ENCODE measurements at places on chromosomes 3 and 15. TPM values are rescaled to one million over a fixed set of nuclear protein-coding genes. Genes with fewer than 3 reads are reported as not detected.

The ISL2 gene
- total RNA-seq = not detected

The DUOX1 gene
- total RNA-seq = not detected

The CPOX gene
- 24.5 TPM for total RNA-seq

The MYZAP gene
- total RNA-seq = 8.1 TPM

The FETUB gene
- total RNA-seq = not detected

The CFAP161 gene
- 0.65 TPM for total RNA-seq

DNA sequence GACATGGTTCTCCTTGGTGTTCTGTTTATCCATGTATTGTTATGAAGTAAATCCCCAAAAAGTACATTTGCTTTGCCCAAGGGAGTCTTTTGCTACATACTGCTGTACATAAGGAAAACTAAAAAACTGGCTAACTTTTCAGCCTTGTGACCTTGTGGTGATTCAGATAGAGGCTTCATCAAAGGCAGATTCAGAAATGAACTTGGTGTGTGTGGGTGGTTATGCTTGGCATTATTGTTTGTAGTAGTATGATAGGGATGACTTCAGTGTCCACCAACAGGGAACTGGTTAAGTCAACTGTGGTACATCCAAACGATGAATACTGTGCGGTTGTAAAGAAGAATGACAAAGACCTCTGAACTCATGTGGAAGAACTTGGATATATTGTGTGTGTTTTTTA, 75.6 kb upstream of the CHRNB4 start:
- DNase-seq = no peak

GRCh38 chr15:66587749-66588148, 22.0 kb upstream of the LCTL start:
- DNase-seq = peak; percentile 19

DNA sequence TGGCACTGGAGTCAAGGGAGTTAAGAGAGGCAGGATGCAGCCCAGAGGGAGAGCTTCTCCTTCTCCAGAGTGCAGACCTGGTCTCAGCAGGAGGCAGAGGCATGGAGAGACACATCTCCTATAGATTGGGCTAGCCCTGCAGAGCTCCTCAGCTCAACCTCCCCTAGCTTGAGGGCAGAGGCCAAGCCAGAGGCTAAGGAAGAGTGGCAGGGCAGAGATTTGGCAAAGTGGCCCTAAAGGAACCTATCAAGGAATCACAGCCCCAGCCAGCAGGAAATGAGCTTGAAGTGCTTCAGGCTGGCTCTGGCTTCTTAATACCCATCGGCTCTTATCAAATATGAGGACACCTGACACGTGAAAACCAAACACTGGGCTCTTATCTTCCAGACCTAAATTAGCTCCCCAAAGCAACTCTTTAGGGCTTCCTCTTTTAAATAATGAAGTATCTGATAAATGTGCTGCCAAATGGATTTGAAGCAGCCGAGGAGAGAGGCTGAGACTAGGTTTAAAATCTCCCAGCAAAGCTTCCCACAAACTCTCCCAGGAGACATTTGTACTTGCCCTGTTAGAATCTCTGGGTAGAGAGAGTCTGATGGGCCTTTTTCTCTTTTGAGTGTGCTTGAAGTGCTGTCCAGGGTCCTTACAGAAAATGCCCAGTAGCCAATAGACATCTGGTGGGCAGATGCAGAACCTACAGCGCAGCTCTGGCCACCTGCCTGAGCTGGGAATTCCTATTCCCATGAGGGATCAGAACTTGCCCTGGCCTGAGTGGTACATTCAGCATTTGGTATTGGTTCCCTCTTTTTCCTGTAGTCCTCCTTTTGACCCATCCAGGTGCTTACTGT, 271.4 kb downstream of the CLSTN2 start:
- no peak for DNase-seq

GRCh38 chr15:58805095-58805494, 34.0 kb downstream of the MINDY2 start:
- no peak for DNase-seq

DNA sequence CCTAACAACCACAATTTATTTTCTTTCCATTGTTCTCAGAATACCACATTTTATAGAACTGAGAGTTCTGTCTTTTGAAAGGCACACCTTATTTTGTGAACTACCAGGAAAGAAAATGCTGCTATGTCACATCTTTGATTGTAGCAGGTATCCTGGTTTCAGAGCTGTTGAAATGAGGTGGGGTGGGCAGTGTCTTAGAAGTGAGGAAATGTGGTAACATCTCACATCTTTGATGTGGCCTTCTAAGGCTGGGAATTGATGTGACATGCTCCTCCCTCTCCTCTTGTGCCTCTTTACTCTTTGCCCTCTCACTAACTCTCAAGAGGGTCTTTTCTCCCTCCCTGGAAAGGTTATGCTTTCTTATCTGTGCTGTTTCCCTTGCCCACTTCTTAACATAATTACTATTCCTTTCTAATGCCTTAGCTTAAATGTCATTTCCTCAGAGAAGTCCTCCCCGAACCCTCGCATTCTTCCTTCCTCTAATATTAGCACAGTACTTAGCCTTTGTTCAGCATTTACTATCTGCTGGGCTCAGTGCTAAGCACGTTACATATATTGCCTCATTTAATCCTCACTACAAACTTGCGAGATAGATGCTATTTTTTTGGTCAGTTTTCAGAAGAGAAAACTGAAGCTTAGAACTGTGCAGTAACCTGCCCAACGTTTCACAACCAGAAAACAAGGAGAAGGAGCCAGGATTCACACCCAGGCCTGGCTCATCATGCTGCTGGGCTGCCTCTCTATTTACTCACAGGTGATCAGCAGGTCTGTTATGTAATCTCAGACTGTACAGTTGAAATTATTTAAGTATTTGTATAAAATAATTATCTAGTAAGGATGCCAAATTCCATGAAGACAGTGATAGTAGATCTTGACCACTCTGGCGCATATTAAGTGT, 24.0 kb upstream of the SPTSSB start:
- no peak for DNase-seq

DNA sequence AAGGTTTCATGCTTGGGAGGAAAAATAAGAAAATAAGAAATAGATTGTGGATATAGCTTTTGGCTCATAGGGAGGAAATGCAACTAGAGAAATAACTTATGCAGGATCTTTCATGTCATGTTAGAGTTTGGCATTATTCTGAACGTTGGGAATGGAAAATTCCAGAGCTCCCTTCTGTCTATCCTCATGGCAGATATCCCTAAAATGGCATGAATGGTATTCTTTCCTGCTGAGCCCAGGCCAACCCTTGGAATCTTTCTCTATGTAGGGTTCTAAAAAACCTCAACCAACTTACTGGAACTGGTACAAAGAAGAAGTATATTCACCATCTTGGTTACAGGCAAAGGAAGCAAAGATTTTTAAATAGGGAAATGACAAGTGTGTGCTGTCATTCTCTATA, 212.5 kb downstream of the CHST2 start:
- no peak for DNase-seq

DNA sequence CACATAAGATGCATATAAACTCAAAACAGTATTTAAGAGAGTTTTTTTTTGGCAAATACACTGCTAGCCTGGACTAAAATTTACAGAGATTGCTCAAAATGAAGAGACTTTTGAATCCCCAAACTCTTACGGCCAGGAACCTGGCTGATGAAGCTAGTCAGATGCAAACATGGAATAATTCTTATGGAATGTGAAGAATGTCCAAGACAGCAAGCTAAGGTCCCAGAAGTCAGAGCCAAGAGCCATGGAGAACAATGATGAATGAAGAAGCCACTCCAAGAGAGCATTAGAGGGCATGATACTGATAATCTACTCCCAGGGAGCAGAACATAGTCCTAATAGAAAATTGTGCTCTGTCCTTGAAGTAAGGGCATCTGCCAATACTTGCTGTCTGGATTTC, 705.5 kb downstream of the DIPK2A start:
- peak; percentile 48 for DNase-seq

DNA sequence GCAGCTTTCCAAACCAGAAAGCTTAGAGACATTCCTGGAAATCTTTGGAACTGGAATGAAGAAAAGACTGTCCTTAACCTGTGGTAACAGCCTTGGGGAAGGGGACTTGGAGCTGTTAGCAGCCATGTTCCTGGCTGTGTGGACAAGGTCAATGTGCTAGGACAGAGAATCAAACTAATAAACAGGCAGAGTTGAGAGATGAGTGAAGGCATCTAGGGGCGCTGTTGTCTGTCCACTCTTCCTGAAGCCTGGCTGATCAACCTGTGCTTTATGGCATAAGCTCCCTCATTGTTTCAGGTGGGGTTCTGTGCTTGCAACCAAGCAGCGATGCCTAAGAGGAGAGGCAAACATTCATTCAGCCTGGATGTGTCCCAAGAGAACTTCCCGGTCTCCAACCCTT, 19.3 kb downstream of the ZNF860 start:
- no peak for DNase-seq

DNA sequence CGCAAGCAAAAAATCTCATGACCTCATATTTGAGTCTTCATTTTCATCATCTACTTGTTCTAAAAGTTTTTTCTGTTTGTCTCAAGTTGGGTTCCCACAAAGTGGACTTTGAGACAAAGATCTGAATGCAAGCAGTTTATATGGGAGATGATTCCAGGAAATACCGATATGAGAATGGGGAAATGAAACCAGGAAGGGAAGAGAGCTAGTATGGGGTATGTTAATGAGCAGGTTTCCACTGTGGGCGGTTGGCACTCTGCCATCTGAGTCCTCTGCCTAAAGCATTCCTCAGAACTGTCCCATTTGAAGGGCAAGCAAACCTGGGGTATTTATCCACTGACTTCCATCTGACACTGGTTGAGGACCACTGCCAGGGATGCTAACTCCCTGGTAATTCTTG, 8.8 kb downstream of the ADPRH start:
- DNase-seq = no peak

GRCh38 chr3:160486459-160486869, 36.9 kb upstream of the TRIM59 start:
- DNase-seq = peak; percentile 44

GRCh38 chr3:170164717-170165116, 16.8 kb downstream of the PHC3 start:
- DNase-seq = no peak

DNA sequence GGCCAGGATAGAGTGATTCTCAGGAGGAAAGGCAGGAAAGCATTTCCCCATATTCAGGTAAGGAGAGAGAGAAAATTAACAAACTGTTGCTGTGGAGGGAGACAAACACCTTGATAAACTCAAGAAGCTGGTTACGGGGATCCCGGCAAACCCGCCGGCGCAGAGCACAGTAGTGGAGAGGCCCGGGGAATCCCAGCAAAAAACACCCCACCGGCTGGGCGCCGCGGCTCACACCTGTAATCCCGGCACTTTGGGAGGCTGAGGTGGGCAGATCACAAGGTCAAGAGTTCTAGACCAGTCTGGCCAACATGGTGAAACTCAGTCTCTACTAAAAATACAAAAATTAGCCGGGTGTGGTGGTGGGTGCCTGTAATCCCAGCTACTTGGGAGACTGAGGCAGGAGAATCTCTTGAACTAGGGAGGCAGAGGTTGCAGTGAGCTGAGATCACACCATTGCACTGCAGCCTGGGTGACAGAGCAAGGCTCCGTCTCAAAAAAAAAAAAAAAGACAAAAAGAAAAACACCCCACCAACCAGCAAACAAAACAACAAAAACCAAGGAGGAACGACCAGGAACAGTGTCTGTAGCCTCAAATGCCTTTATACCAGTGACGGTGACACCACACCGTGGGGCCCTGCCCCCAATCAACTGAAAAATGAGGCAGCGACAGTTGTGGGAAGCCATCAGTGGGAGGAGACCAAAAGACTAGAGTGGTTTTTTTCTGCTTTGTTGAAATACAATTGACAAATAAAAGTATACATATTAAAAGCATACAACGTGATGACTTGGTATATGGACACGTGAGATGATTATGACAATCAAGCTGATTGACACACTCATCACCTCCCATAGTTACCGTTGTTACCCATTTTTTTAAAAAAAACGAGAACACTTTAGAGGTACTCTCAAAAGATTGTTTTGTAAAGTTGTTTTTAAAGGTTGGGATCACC, 40.2 kb upstream of the IDH2 start:
- DNase-seq = no peak
